ENCODE measurements at places on chromosomes 3 and 15.

- peak; percentile 27 for DNase-seq
These were observed 66.4 kb downstream of the DCUN1D1 start for GRCh38 chr3:182913889-182914288.

DNA sequence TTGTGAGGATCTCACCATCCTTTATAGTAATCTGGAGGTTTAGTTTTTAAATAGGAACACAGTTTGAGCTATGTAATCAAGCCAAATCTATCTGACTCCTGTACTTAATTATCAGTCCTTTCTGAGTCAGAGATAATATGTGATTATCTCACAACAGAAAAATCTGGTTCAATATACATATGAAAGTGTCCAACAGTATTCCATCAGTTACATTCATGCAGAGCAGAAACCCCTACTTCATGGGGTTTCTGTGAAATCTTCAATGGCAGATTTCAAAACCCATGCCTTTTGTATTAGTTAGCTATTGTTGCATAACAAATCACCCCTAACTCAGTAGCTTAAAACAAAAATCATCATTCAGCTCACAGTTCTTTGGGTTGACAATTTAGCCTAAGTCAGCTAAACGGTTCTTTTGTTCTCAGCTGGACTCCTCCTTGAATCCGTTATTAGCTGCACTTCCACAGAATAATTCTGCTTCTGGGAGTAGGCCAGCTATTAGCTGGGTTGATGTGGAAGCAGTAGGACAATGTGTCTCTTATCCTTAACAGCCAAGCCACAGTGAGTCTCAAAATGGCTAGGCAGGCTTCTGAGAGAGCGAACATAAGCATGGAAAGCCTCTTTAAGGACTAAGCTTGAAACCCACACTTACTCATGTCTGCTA, 42.9 kb upstream of the ARPP21 start:
- DNase-seq = no peak

DNA sequence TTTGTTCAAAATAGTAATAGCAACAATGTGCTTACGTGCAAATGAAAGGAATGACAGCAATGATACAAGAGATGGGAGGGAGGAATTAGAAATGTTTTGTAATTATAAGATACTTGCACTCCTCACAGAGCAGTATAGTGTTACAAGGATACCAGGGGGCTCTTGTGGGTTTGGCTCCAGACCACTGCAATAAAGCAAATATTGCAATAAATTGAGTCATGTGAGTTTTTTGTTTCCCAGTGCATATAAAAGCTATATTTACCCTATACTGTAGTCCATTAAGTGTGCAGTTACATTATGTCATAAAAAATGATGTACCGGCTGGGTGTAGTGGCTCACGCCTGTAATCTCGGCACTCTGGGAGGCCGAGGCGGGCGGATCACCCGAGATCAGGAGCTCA, 864.3 kb downstream of the NSUN3 start:
- no peak for DNase-seq

DNA sequence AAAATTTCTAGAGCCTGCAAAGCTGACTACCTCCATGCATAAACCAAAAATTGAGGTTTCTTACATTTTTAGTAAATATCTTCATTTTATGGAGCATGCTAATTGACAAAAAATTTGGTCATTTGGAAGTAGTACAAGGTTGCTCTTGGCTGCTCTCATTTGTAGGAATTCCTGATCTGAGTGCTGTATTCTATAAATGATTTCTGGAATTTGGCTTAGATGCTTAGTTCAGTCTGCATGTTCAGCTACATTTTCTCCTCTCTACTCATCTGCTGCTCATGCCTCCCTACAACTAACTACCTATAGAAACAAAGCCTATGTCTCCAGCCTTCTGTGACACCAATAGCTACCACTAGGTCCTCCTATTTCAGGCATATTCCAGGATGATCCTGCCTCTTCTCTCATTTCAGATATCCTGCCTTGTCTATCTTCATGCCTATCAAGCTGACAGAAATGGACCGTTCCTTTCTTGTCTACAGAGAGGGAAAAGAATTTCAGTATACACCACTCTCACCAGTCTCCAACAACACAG, 901.1 kb downstream of the TBL1XR1 start:
- DNase-seq = no peak

DNA sequence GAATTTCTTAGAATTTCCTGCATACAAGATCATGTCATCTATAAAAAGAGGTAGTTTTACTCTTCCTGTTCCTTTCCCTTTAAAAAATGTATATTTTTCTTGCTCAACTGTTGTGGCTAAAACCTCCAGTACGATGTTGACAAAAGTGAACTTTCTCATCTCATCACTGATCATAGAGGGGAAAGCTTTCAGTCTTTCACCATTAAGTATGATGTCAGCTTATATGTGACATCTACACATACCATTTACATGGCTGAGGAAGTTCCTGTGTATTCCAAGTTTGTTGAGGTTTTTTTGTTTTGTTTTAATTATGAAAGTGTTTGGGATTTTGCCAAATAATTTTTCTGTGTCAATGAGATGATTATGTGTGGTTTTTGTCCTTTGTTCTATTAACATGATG, 173.6 kb downstream of the PLD1 start:
- DNase-seq = no peak

GRCh38 chr3:155313300-155313699, 19.8 kb upstream of the STRIT1 start:
- DNase-seq = no peak

DNA sequence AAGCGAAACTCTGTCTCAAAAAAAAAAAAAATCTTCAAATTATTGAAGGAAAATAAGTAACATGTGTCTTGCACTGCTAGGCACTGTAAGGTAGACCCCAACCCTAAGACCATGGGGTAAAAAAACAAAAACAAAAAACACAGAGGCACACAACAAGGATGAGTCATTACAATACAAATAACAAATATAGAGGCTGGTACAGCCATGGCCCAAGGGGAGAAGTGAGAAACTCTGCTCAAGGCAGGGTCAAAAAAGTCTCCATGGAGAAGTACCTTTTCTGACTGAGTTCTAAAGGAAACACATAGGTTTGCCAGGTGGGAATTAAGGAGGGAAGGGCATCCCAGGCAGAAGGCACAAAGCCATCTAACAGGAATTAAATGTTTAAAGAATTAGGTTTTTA, 54.5 kb downstream of the TOP2B start:
- no peak for DNase-seq

- no peak for DNase-seq
These were observed 86.0 kb upstream of the LPP start for GRCh38 chr3:188067932-188068331.

DNA sequence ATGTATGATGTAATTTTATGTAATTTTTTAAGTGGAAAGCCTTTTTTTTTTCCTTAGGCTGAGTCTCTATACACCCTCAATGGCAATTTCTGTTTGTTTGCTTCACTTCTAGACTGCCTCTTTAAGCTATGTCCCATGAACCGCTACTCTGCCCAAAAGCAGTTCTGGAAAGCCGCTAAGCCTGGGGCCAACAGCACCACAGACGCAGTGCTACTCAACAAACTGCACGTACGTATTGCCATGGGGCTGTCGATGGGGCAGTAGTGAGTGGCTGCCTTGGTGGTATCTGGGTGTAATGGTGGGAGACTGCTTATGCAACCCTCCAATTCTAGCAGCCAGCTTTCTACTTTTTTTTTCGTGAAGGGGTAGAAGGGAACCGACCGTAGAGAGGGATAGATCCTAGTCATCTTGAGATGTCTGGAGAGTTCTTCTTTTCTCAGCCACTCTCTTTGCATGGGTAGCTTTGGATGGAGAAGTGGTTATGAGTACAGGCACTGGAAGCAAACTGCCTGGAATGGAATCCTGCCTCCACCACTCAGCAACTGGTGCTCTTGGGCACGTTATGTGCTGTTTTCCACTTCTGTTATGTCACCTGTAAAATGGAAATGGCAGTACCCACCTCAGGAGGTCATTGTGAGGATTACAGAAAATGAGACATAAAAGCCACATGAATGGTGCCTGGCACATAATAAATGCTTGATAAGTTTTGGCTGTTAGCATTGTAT, 134.7 kb downstream of the ITPR1 start:
- no peak for DNase-seq

GRCh38 chr3:75061806-75062205, 447.3 kb upstream of the CNTN3 start:
- DNase-seq = no peak

- no peak for DNase-seq
These were observed 9.1 kb downstream of the ZDHHC3 start for GRCh38 chr3:44966795-44967278.

Measured in GM19239 (cell line).